Stimulated activated CD8-positive, alpha-beta memory T cell treated with anti-CD3 and anti-CD28 coated beads, Interleukin-7, amount 100 ng/mL, for 4 hours (primary cell): ENCODE measurements at places on chromosomes 3 and 15.

DNA sequence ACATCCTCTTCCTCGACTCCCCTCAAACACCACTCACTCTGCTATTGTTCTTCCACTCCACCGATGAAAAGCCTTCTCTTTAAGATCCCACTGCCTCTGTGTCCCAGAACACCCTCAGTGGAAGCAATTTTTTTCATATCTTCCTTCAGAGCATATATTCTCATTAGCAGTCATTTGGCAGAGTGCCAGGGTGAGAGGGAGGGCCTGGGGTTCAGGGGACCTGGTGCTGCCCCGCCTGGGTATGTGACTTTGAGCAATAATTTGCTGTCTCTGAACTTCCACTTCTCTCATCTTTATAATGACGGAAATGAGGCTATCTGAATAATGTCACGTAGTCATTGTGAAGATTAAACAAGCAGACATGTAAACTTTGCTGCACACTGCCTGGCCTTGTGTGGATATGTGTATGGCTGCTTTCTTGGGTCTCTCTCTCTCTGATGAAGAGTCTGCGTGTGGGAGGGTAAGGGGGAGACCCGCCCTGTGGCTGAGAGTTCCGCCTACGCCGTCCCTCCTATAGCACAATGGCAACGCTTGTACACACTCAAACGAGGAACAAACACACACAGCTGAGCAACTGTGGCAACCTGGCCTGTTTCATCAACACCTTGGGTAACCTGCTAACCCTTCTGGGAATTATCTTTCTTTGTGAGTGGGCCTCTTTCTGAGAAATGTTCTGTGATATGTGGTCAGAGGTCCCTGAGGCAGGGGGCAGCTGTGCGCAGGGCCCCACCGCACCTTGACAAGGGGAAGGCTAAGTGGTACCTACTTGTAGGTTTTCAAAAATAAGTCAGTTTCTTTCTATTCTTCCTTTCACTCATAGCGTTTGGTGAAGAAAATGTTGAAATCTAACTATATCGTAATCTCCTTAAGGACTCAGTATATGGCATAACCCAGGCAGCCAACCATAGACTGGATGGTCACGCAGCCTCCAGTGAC is 369.8 kb downstream of the SV2B start:
- DNase-seq, result peak; percentile 76

GRCh38 chr15:65146438-65146837 is 12.8 kb upstream of the PDCD7 start:
- DNase-seq, result no peak

DNA sequence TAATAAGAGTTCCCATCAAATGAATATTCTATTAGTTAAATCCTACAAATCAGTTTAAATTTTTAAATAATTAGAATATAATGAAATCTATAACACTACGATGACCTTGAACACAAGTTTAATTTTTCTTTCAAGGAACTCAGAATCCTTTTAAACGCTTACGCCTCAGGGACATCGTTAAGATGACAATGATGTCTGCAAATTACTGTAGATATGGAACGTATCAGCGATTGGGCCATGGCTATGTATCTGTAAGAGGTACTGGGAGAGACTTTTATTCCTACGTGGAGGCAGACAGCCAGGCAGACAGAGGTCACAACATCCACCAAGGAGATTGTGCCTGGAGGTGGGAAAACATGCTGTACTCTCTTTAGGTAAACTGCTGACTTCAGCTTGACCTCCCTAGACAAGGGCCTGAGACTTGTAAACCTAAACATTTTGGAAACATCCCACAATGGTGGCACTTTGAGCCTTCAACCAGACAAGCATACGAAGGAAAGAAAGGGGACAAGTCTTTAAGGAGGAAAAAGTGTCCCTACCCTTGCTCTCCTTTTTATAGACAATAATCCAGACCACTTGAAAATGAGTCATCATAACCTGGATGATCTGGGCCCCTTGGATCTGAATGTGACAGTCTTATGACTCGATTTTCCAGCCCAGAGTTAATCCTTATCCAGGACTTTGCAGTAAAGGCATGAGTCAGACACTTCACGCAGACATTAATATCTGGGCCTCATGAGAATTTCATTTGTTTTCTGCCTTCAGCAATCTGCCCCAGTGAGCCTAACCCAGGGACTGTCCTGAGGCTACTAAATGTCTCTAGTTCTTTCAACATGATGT is 6.8 kb upstream of the LDHAL6B start:
- DNase-seq, result no peak

GRCh38 chr3:69970827-69971226 is 28.7 kb upstream of the SAMMSON start:
- no peak for DNase-seq

- no peak for DNase-seq
Measured at GRCh38 chr3:84960581-84960980, 1.8 kb downstream of the CADM2 start.

GRCh38 chr3:56923526-56924224 is 121.9 kb upstream of the ARHGEF3 start:
- no peak for DNase-seq

GRCh38 chr3:16146015-16146730 is 28.3 kb upstream of the GALNT15 start:
- no peak for DNase-seq

GRCh38 chr3:169929830-169930519 is 18.6 kb downstream of the SAMD7 start:
- DNase-seq, result no peak

- no peak for DNase-seq
Measured at GRCh38 chr3:54357301-54357700, 234.9 kb downstream of the CACNA2D3 start.

- DNase-seq, result peak; percentile 21
Measured at GRCh38 chr3:32374788-32375595, 16.7 kb upstream of the CMTM7 start.

DNA sequence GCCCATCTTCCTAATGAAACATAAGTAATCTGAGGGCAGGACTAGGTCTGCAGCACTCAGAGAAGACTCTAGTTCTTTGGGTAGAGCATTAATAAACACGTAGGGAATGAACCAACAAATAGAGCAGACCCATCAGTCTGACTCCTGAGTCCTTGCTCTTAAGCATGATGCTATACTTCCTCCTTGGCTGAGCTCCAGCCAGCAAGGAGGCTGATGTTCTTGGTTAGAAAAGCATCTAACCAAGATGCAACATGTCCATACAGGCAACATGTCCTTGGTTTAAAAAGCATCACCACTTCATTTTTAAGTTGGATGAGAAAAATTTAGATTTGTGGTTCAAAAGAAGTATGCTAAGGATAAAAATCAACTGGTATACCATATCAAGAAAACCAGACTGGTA is 8.5 kb upstream of the MYH15 start:
- DNase-seq, result no peak

DNA sequence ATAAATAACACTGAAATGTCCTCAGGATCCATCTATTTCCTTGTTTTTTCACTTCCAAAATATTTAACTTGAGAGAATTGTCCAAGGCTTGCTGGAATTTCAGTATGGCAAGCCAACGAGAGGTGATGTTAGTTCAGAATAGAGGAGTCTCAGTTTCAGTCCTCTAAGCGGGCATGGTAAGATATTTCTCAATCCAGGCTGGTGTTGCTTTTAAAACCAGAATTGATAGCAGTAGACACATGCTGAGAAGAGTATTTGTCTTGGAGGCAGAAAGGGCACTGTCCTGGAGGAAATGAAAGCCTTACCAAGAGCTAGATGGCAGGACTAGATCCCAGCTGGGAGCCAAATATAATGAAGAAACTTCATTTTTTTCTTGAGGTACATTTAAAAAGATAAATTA is 23.1 kb downstream of the PHLDB2 start:
- no peak for DNase-seq

DNA sequence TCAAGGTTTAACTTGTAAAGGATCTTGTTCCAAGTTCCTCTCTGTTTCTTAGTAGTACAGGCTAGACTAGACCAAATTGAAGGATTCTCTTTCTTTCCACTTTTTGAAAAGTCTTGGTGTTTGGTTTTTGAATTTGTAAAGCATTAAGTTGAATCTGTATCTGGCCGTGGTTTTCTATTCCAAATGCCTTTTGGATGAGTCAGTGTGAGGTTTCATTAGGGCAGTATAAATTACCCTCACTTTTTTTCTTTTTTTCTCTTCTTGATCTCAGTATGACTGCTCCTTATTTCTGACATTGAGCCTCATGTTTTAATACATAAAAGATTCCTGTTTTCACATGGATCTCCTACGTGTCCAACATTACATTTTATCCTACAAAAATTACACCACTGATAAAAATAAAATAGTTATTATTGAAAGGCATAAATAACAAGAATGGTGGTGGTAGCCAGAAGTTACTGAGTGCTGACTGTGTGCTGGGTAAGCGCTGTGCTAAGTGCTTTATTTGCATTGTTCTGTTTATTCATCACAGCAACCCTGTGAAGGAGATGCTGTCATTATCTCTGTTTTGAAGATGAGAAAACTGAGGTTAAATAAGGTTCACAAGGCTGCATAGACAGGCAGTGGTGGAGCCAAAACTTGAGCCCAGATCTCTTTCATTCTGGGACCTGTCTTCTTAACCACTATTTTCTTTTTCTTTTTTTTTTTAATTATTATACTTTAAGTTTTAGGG is 48.3 kb downstream of the MITF start:
- DNase-seq, result no peak

DNA sequence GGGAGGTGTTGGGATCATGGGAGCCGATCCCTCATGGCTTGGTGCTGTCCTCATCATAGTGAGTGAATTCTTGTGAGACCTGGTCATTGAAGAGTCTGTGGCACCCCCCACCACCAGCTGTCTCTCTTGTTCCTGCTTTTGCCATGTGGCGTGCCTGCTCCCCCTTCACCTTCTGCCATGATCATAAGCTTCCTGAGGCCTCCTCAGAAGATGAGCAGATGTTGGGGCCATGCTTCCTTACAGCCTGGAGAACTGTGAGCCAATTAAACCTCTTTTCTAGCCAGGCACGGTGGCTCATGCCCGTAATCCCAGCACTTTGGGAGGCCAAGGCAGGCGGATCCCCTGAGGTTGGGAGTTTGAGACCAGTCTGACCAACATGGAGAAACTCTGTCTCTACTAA is 37.0 kb upstream of the CGNL1 start:
- no peak for DNase-seq

DNA sequence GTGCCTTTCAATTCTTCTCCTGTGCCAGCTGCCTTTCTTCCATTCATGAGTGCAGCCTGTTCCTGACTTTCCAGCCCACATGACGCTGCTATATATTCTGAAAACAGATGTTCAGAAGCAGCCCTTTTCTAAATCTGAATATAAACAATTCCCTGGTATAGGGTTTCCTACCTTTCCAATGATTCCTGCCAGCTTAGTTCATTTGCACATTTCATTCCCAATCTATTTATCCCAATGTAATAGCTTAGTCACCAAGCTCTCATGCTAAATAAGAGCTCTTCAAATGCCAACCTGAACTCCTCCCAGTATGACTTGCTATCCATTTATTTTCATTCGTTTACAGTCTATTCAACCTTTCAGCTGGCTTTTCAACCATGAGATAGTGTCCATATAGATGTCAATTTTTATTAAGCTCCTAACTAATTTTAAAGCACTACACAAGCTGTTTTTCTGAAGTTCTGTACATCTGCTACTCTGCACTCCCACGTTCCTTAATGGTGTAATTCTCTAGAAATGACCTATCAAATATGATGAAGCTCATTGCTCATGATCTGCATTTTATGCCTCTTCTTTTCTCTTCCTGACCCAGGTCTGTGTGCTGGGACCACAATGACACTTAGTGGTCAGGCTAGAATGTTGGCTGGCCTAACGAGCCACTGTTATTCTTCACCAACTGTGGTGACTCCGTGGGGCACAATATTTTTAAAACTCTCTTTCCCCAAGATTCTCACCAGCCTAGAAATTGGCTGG is 605.0 kb upstream of the TBL1XR1 start:
- no peak for DNase-seq

DNA sequence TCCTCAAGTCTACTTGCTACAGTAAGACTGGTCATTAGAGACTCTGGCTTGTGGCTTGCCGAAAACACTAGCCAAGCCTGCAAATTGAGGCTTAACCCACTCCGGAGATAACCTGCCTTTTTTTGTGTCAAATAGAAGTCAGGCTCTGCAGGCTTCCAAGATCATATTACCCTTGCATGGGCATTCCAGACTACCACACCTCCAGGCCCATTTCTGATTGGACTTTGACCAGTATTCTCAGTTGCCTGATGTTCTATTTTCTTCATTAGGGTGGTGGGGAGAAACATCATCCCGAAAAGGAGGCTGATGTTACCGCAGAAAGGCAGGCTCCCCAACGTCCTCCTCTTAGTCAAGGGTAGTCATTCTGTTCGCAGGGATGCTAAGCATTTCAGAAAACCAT is 68.1 kb upstream of the FOXP1 start:
- DNase-seq, result no peak

DNA sequence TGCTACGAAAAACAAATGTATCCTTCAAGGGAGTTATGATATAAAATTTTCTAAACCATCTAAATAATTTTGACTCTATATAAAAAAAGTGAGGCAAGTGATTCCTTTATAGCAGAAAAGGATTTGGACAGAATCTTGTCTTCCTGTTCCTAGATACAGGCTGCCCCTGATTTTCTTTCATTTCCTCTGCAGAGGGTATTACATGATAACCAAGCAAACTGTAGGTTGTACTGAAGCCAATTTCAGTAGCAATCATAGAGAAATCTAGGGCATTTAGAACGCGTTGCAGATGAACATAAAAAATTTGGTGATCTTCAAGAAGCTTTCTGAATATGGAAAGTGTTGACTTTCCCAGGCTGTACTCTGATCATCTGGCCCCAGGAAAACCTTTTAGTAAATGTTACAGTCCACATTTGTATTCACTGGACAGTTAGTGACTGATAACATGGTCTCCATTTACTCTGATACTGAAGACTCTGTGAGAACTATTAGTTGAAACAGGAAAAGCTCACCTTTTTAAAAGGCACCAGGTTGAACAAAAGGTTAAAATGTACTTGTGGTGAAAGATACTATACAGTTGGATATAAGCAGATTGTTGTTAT is 9.1 kb upstream of the UTS2B start:
- no peak for DNase-seq

DNA sequence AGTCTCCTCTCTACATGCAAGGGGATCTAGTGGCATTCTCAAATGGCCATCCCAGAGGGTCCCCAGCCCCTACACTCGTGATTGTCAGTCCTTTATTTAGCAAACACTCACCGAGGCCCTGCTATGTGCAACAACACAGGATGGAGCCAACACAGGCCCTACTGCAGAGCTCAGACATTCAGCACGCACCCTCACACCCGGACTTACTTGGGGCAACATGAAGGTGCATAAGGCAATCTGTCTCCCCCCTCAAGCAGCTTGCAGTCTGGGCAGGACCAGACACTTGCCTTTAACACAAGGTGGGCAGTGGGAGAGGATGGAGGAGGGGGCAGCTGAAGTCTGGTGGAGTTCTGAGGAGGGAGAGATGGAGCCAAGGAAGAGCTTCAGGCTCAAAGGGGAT is 258.4 kb downstream of the XXYLT1 start:
- no peak for DNase-seq

DNA sequence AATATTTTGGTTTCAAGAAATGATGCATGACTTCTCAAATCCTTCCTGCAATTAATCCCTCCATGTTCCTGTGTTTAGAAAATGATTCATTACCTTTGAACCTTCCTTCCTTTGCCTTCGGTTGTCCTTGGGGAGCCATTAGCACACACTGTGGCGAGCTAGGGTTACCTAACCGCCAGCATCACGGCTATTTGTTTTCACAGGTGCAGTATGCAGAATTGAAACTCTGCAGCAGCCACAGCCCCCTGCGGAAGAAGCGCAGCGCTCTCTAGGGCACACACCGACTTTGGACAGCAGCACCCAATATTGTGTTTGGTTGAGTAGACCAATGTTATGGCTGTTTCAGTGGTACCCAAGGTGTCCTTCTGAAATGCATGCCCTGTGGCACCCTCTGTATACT is 247.4 kb downstream of the MCTP2 start:
- no peak for DNase-seq

- no peak for DNase-seq
Measured at GRCh38 chr15:74777769-74778598, 3.9 kb upstream of the CSK start.
